ENCODE measurements at places on chromosomes 16 and 17.

DNA sequence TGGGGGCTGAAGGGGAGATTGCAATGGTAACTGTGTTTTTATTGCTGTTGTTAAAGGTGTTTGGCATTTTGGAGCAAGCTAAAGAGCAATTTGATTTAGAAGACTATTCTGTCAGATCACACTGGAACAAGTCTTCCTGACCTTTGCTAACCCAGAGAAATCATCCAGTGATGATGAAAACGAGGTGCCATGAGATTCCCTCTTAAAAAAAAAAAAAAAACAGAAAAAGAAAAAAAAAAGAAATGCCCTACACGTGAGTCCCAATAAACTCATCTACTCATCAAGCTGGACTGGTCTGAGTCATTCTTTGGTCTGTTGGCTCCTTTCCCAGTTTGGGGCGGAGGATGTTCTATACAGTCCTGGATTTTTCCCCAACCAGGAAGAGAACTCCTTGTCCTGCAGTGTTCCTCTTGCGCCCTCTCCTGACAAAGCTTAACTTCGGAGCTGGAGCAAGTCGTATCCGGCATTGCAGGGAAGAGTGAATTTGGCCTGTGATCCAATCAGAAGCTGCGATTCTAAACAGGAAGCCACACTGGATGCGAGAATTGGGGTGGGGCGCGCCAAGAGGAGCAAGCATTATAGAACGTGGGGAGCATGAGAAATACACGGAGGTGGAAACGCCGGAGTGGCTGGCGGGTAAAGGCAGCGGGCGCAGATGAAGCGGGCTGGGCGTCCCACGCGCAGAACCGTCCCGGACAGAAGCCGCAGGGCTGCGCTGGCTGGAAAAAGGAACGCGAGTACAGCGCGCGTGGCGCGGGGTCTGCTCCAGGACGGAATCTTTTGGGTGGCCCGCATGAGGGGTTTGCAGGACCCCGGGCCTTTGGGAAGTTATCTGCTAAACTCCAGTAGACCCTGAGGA is 22.4 kb upstream of the CRYM start:
- no peak for DNase-seq

- DNase-seq, result no peak
These were observed 104.0 kb upstream of the CDH5 start for GRCh38 chr16:66262253-66263167.

DNA sequence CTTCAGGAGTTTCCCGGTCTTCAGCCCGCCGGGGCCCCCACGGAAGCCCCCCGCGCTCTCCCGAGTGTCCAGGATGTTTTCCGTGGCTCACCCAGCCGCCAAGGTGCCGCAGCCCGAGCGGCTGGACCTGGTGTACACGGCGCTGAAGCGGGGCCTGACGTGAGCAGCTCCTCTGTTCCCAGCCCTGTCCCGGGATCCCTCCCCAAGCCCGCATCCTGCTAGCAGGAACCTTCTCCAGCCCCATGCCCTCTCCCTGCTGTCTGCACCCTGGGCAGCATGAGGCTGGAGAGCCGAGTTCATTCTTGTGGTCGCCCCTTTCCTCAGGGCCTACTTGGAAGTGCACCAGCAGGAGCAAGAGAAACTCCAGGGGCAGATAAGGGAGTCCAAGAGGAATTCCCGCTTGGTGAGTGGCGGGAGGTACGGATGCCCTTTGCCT is 10.1 kb downstream of the RIPOR1 start:
- no peak for DNase-seq

DNA sequence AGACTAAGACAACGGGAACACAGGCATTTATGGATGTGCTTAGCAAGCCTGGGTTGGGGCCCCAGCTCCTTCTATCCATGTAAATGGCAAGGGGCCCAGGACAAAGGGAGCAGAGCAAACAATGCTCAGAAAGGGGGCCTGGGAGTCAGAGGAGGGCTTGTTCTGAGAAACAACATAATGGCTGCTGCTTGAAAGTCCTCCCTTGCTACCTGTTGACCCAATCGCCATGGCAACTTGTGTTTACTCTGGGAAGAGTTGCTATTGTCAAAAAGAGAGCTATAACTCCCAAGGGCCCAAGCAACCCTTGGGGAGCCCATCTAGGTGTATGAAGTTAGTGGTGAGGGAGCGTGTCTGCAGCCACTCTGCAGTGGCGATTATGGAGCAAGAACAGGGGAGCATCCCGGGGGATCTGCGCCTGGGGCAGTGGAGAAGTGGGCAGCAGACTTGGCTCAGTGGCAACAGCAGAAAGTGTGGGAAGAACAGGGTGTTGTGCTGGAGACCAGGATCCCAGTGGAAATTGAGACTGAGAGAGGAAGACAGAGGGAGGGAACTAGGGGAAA is 118.7 kb upstream of the NLRP1 start:
- no peak for DNase-seq
